ENCODE measurements at places on chromosomes 5 and 9. TPM values are rescaled to one million over a fixed set of nuclear protein-coding genes. Genes with fewer than 3 reads are reported as not detected.

Gene CAPSL
- total RNA-seq: not detected

Gene S1PR3
- total RNA-seq: 7.2 TPM

Gene SLC46A2
- not detected for total RNA-seq

Gene TNC
- total RNA-seq: 213 TPM

Gene SLC34A3
- not detected for total RNA-seq

Gene SELENOP
- total RNA-seq: 0.65 TPM

Gene CRB2
- total RNA-seq: 94.2 TPM

Gene LCN1
- total RNA-seq: not detected

Gene EPB41L4A
- total RNA-seq: 8.6 TPM

Gene SAXO1
- total RNA-seq: 0.51 TPM

Gene ERMP1
- total RNA-seq: 18.3 TPM

Gene TMEM232
- total RNA-seq: 1.3 TPM

Gene PAEP
- total RNA-seq: not detected

Gene SPAG8
- 0.33 TPM for total RNA-seq

Gene TGFBR1
- 56.1 TPM for total RNA-seq

Gene AGXT2
- total RNA-seq: not detected

Gene DNAH5
- 0.76 TPM for total RNA-seq

Gene SLIT3
- total RNA-seq: 52.4 TPM

Gene PSD2
- under 0.01 TPM for total RNA-seq

Gene FBN2
- total RNA-seq: 24.6 TPM

Gene CDH6
- 137 TPM for total RNA-seq

Gene PIP5KL1
- 2.5 TPM for total RNA-seq

Gene PDLIM4
- total RNA-seq: 171 TPM

Gene SRD5A1
- total RNA-seq: 47.0 TPM

Gene PCDHB2
- 0.76 TPM for total RNA-seq

Gene NSD1
- total RNA-seq: 23.1 TPM

Gene DDX4
- total RNA-seq: not detected

Data from mesangial cell (primary cell).